ENCODE measurements at places on chromosomes 5 and 9. TPM values are rescaled to one million over a fixed set of nuclear protein-coding genes. Genes with fewer than 3 reads are reported as not detected.

KLF4 gene
- polyA plus RNA-seq = 3.4 TPM

ANXA1 gene
- polyA plus RNA-seq = 1,601 TPM

C1QTNF2 gene
- polyA plus RNA-seq = 0.06 TPM

IFNB1 gene
- polyA plus RNA-seq = not detected

FST gene
- polyA plus RNA-seq = 2.0 TPM

ZNF366 gene
- not detected for polyA plus RNA-seq

CLINT1 gene
- polyA plus RNA-seq = 92.0 TPM

BAAT gene
- 10.1 TPM for polyA plus RNA-seq

ZBED3 gene
- 4.1 TPM for polyA plus RNA-seq

TBC1D9B gene
- polyA plus RNA-seq = 68.1 TPM

DNA sequence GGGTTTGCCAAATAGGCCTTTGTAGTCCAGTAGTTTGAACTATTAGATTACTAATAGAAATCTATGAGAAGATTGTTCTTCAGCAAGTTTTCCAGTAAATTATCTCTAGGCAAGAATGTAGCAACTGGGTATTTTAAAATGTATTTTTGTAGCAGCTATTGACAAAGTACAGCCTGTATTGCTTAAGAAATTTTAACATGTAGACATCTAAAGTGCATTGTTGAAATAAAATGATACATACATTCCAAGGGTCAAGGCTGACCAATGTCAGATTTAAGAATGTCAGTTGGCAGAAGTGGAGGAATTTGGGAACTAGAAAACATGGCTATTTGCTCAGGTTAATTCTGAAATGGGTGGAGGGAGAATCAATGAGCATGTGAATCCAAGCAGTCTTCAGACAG is 57.5 kb upstream of the ZSWIM6 start:
- no peak for DNase-seq

DNA sequence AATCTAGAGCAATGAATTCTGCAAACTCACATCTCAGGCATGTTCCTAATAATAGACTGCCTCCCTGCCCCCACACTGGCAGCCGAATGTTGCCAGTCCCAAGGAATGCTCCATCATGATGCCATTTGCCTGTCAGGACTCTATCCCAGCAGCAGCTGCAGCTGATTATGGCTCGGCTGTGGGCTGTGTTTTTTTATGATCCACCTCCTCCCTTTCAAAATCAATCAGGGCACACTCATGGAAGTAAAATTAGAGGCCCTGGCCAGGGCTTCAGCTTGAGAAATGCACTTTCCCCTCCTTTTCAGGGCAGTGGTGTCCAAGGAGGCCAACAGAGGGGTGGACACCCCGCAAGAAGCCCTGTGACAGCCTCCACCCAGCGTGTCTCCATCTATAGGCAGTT is 176.7 kb upstream of the S1PR3 start:
- DNase-seq = no peak

GRCh38 chr5:129653057-129653375 is 94.9 kb upstream of the MINAR2 start:
- DNase-seq = no peak

DNA sequence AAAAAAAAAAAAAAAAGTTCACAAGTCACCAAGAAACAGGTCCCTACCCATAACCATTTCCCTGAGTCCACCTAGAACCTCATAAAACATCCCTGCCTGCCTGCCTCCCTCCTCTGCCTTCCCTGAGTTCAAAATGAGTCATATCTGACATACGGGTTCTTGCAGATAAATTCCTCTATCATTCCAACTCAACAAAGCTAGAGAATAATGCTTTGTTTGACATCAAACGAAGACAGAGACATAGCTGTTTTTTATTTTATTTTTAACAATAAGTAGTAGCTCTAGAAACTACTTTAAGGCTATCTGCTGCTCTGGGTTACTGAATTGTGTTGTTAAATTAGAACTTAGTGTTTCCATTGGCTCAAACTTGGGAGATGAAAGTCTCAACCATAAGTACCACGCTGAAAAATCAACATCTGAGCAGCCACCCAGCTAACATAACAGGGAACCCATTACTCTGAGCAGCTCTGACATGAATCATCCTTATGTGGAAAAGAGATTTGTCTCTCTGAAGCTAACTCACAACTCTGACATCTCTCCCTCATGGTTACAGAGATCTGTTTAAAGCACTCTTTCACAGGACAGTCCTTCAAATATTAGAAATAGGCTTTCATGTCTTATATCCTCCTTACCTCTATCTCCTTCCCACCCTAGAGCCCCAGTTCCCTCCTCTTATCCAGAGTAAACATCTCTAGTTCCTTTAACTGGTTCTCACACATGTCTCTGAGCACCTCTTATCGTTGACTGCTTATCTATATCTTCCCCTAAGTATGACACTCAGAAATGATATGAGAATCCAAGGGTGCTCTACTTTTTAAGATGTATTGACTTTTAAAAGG is 12.1 kb downstream of the TMEM245 start:
- peak; percentile 71 for DNase-seq

DNA sequence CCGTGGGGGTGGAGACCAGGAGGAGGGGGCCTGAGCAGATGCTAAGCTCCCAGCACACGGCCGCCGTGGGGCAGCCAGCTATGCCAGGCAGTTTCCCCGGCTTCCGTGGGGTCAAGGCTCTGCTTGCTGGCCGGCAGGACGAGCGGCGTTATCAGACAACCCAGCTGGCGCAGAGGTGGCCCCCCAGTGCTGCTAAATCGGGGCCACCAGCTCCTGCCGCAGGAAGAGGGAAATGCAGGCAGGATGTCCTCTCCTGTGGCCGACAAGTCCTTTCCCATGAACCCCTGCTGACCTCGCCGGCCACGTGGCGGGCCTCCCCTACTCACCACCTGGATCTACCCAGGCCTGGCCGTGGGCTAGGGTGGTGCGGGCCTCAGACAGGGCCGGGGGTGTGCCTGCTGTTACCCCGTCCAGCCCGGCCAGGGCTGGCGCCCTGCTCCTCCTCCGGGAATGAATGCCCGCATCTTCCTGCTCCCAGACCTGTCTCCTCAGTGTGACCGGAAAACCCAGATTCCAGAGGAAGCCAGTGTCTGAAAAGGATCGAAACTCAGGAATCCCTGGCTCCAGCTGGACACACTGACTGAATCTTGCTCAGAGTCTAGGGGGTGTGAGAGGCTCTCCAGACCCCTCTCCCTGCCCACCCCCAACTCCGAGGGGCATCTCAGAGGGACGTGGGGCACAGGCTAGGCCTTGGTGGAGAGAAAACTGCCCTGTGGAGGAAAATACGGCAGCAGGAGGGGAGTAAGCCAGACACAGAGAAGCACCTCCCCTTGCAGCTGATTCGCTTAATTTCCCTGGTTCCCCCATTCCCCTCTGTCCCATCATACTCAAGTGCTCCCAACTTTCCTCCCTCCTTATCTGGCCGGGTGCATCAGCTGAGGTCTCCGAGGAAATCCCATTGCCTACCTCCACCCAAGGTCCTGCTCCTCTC is 3.9 kb downstream of the FLT4 start:
- no peak for DNase-seq

GRCh38 chr5:134046801-134047686 is 42.3 kb upstream of the VDAC1 start:
- no peak for DNase-seq

- DNase-seq = no peak
These were observed 1006.4 kb upstream of the CTNND2 start for GRCh38 chr5:12910641-12911040.

DNA sequence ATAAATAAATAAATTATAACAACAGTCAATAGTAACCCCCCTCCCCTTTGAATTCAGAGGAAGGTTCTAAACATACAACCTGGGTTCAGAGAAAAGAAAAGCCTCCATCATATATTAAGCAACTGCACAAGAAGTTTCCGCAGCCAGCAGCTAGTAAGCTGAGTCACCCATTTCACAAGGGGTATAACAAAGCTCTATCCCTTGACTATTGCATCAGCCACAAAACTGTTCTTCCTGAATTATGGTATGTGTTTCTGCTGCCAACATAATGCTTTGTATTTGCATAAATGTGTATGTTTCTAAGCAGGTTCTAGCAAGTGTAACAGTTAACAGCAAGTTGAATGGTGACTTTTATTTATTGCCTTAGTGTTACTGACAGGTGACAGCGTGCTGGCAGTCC is 6.8 kb upstream of the CEP120 start:
- peak; percentile 68 for DNase-seq

- DNase-seq = no peak
These were observed 767.7 kb downstream of the DTWD2 start for GRCh38 chr5:118220556-118221195.

DNA sequence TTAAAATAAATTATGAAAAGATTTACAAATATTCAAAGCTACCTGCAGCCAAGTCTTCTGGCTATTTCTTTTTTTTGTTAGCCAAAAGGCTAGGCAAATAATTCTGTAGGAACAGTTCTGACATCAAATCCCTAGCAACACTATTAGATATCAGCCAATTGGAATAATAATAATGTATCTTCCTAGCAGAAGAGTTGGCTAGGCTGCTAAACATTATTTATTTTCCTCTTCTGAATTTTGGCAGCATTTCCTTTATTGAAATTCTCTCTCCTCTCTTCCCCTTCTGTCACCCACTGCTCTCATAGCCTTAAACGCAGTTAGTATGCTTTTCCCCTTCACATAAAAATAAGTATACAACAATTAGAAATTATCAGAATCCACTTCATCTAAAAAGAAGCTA is 42.6 kb downstream of the ZDHHC21 start:
- no peak for DNase-seq

GRCh38 chr9:13063880-13064459 is 215.5 kb downstream of the MPDZ start:
- DNase-seq = no peak

- no peak for DNase-seq
These were observed 19.0 kb downstream of the DMGDH start for GRCh38 chr5:79050498-79050897.

- DNase-seq = peak; percentile 24
These were observed 24.8 kb upstream of the LOX start for GRCh38 chr5:122102825-122103224.

- DNase-seq = no peak
These were observed 782.2 kb upstream of the NUDT12 start for GRCh38 chr5:104344809-104345208.

GRCh38 chr9:77726289-77726688 is 78.2 kb upstream of the GNA14 start:
- DNase-seq = no peak

GRCh38 chr5:124574521-124575436 is 171.7 kb downstream of the ZNF608 start:
- DNase-seq = no peak

DNA sequence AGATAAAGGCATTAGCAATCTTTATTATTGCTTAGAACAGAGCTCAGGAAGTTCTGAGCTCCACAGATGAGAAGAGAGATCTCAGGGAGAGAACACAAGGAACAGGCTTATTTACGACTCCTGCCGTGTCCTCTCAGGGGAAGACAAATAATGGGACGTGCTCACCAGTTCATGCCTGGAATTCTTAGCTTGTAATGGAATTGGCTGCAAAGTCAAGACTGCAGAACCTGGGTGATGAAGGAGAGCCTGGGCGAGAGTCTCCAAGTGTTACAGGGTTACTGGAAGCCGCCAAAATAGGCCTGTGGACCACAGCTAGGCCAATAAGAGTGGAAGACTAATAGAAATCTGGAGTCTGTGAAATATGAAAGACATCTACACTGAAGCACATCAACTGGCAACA is 174.5 kb upstream of the ADAMTSL1 start:
- DNase-seq = no peak

DNA sequence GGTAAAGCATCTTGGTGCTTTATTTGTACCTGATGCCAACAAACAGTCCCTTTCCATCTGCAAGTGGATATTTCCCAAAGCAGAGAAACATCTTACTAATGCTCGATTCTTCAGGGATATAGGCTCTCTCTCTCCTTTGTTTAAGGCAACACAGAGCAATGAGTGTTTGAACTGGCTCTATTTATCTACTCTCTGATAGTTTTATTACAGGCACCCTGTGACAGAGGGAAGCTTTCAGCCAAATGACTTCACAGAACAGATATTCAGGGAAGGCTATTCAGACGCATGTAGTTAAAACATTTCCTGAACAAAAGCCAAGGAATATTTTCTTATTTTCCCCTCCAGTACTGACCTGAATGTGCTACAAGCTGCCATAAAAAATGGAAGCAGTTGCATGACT is 141.8 kb downstream of the YIPF5 start:
- DNase-seq = no peak

DNA sequence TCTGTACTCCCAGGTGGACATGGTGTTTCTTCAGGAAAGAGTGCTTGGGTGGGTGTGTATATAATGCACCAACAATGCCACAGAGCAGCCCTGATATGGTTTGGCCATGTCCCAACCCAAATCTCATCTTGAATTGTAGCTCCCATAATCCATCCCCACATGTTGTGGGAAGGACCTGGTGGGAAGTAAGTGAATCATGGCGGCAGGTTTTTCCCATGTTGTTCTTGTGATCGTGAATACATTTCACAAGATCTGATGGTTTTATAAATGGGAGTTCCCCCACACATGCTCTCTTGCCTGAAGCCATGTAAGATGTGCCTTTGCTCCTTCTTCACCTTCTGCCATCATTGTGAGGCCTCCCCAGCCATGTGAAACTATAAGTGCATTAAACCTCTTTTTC is 158.5 kb downstream of the NR3C1 start:
- no peak for DNase-seq

GRCh38 chr5:83172655-83173054 is 95.3 kb downstream of the XRCC4 start:
- no peak for DNase-seq

DNA sequence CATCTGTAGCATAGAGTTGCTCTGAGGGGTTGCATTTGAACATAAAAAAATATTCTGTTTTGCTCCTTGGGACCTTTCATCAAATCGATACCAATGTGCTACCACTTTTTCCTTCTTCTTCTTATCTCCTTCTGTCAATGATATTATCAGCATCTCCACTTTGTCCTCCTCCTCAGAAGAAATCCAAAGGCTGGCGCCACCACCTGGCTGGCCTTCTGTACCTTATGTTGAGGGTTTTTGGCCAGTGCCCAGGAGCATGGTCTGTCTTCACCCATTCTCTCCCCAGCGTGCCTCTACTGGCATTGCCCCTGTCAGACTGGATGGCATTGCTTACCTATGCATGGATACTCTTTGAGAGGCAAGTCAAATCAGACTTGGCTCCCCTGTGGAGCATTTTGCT is 167.2 kb downstream of the CFAP90 start:
- DNase-seq = no peak

- DNase-seq = no peak
These were observed 140.5 kb upstream of the SLC30A5 start for GRCh38 chr5:68953231-68953874.

- peak; percentile 18 for DNase-seq
These were observed 78.1 kb upstream of the UBTD2 start for GRCh38 chr5:172361566-172362238.

DNA sequence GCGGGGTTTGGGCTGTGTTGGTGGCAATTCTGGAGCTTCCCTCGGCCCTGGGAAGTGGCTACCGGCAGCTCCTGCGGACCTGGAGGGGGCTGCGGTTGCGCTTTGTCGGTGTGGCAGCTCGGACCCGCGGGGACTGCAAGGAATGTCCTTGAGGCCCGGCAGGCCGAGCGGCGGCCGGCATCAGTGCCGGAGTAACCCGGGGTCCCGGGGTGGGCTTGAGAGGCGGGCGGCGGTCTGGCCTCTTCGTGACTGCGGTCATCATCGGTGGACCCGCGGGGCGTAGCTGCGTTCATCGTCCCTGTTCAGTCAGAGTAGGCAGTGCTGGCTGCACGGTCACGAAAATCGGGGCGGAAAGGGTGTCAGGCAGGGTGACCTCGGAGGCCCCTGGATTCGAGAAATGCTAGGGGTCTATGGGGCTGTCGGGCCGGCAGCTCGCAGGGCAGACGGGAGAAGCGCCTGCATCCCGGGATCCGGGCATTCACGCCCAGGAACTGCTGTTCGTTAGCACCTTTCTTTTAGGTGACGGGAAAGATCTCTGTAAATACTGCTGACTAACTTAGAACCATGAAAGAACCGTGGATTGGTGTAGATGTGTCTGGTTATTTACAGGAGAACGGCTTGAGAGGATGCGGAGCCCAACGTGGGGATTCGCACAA is 474 bp downstream of the HMGCR start:
- DNase-seq = no peak
